Glutamatergic neuron (in vitro differentiated cells): ENCODE measurements at places on chromosomes 16 and 17. TPM values are rescaled to one million over a fixed set of nuclear protein-coding genes. Genes with fewer than 3 reads are reported as not detected.

METRNL gene
- total RNA-seq: 47.1 TPM

NPIPA7 gene
- 10.4 TPM for total RNA-seq

KCNJ2 gene
- 1.3 TPM for total RNA-seq

SDR42E1 gene
- 0.20 TPM for total RNA-seq
